ENCODE measurements at places on chromosomes 4 and X.

GRCh38 chr4:91076147-91076546 lies 949.0 kb downstream of the CCSER1 start:
- DNase-seq: no peak

GRCh38 chr4:111943796-111944203 lies 201.5 kb upstream of the FAM241A start:
- peak; percentile 48 for DNase-seq

- DNase-seq: no peak
Observed at GRCh38 chrX:85109235-85109634, 105.6 kb downstream of the APOOL start.

GRCh38 chr4:105652286-105652888 lies 56.1 kb downstream of the INTS12 start:
- DNase-seq: no peak

GRCh38 chrX:15146515-15146914 lies 123.4 kb downstream of the ASB9 start:
- DNase-seq: no peak

Data from stomach (tissue), 19 donors.